ENCODE measurements at places on chromosomes 16 and 17.

GRCh38 chr17:5096731-5097100, 15.0 kb downstream of the ZNF232 start:
- DNase-seq = no peak

DNA sequence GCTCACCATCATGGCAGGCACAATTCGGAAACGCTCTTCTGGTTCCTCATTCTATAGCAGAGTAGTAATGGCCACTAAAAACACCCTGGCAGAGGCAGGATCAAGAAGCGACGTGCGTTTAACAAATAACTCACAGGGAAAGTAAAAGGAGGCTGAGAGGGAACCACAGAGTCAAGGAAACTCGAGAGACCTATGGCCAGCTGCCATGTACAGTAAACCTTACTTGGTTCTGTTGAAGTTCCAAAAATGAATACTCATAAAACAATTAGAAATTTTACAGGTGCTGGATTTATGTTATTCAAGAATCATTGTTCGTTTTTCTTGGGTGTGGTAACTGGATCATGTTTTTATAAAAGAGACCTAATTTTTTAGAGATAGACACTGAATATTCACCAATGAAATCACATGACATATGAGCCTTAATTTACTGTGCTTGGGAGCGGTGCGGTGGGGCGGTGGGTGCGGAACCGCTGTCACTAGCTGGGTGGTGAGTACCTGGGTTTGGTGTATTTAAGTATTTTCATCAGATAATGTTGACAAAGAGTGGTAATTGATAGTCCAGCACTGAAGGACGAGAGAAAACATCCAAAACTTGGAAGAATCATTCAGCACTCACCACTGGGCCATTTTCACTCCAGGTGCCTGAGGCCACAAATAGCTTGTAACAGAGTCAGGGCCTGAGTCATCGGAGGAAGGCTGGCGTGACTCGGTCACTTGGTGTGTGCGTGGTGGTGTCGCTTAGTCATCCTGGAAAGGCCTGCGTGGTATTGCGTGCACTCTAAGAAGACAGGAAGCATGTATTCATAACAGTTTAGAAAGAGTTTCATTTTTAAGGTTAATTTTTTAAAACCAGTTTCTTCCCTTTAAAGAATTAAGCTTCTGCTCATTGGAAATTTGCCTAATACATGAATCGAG, 135.4 kb upstream of the CHMP6 start:
- peak; percentile 69 for DNase-seq

DNA sequence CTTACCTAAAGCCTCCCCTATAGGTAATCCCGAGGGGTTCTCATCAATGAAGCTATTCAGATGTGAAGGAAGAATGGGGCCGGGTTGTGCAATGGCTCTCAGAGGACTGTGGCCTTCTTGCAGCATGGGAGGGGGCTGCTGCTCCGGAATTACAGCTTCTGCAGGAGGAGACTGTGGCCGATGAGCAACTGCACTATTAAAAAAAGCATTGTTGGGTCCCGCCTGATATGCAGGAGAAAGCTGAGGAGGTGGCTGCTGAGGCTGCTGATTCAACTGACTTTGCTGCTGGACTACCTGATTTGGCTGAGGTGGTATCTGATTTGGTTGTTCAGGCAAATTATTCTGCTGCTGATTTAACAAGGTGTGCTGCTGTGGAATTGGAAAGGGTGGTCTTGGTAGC, 64.8 kb downstream of the CACNG1 start:
- DNase-seq = no peak

GRCh38 chr17:46974086-46974485, 5.0 kb downstream of the RPRML start:
- DNase-seq = no peak

GRCh38 chr16:63530208-63530607, 1494.0 kb upstream of the CDH8 start:
- DNase-seq = no peak

All from activated CD4-positive, CD25-positive, alpha-beta regulatory T cell treated with anti-CD3 and anti-CD28 coated beads, Interleukin-2, amount 50 U/mL, for 16 hours (primary cell).